ENCODE measurements at places on chromosomes 3 and 15.

- DNase-seq: no peak
Observed at GRCh38 chr15:80070840-80071239, 11.4 kb downstream of the ZFAND6 start.

GRCh38 chr3:121710347-121710746 lies 39.2 kb downstream of the GOLGB1 start:
- DNase-seq: no peak

DNA sequence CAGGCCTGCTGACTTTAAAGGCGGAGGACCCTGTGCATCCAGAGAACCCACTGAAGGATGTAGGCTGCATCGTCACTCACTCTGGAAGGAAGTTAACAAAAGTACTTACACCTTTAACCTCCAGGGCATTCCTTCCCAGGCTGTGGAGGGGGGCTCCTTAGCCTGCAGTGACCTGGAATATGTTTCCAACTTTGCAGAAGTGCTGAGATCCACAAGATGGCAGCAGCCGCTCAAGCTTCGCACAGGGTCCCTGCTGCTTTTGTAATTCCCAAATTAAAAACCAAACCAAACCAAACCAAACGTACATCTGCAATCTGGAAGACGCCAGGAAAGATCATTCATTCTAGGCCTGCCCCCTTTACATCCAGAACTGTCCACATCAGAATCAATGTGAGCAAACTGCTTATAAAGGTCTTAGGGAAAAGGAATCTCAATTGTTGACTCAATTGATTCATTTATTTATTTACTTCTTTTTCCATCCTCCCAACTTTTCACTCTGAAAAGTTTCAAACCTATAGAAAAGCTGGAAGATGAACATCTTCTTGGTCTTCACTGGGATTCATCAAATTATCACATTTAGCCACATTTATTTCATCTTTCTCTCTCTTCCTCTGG lies 70.5 kb upstream of the KLHL25 start:
- DNase-seq: no peak

DNA sequence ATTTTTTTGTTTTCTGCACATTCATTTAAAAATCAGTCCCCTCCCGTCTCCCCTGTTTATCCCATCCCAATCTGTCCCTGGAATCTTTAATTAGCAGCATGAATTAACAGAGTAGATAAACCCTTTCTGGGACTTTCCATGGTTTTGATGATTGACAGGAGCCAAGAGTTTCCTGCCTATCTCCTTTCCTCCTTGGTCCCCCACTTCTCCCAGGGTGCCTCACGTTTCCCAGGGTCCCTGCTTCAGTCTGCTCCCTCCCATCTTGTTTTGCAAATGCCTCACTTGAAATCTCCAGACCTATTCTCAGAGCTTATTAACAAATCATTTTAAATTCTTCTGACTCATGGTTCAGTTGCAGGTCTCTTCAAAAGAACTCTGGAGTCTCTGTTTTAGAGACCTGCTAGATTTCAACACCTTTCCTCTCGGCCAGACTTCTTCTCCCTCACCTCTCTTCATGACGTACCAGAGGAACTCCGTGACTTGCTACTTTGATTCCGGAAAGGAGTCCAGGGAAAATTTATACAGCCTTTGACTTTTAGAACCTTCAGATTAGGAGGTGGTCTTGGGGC lies 238.5 kb downstream of the ITPR1 start:
- no peak for DNase-seq

GRCh38 chr15:43267439-43267838 lies 711 bp upstream of the TGM5 start:
- no peak for DNase-seq

DNA sequence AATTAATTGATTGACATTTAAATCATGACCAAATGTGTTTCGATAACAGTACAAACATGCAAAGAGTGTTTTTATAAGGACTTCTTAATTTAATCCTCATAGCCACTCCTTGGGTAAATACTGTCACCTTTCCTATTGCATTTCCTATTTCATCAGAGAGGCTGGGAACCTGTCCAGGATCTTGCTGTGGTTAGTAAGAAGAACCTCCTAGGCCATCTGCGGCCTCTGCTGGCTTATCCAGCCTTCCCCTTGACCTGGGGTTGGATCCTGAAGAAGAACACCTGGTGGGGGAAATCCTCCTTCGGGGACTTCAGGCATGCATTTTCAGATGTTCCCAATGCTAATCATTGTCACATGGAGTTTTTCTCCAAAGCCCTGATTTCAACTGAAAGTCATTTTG lies 25.5 kb downstream of the GLDN start:
- DNase-seq: no peak

- peak; percentile 87 for DNase-seq
Observed at GRCh38 chr3:50194128-50194902, 2.9 kb downstream of the GNAT1 start.

GRCh38 chr3:122564155-122564912 lies at the start of the genes DTX3L and PARP9:
Gene DTX3L, plus strand, starts transcription at chr3:122564338. Its CDS starts 89 bp downstream, at chr3:122564427.
Gene PARP9, minus strand, starts transcription at chr3:122564300. Its CDS starts 4,680 bp downstream, at chr3:122559620.
- DNase-seq: peak; percentile 82

DNA sequence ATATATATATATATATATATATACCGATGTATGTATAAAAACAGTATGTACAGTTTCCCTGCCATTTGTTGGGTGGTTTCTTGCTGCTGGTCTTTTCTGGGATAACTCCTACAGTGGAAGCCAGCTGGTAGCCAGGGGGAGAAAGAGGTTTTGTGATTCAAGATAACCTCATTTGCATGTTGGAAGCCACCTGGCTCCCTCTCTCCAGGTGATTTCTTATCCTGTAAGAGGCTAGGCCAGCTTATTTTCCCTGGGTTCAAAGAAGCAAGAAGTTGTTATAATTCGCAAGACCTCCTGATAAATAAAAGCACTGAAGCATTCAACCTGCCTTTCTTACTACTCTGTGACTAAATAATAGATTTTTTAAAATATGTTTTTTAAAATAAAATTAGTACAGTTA lies 443.3 kb downstream of the VGLL3 start:
- no peak for DNase-seq

DNA sequence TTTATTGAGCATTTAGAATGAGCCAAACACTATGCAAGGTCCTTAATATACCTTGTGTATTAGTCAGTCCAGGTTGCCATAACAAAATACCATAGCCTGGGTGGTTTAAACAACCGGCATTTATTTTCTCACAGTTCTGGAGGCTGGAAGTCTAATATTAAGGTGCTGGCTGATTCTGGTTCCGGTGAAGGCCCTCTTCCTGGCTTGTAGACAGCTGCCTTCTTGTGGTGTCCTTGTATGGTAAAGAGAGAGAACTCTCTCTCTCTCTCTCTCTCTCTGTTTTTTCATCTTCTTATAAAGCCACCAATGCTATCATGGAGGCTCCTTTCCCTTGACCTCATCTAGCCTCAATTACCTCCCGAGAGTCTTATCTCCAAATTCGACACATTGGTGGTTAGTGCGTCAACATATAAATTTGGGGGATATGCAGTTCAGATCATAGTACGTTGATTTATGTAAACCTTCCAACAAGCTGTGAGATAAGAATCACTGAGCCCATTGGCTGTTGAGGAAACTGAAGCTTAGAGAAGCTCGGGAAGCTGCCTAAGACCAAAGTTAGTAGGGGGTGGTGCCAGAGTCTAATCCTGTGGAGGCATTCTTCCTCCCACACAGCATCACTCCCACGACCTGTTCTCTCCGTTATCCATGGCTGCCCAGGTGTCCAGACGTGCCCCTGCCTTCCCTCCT lies 298.0 kb upstream of the PROK2 start:
- DNase-seq: no peak

DNA sequence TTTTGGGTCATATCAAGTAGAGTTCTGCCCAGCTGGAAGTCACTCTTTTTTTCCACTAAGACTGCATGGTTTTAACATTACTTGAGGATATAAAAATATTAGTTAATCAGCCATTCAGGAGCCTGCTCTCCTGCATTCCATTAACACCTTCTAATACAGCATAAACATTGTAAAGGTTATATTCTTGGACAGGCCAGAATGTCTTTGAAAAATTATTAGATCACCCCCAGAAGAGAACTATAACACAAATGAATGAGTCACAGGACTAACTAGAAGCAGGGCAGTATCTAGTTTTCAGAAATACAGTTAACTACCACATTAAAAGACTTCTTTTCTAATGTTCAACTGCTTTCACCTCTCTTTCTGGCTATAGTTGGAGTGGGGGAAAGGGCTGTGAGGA lies 80.9 kb downstream of the THBS1 start:
- DNase-seq: no peak

DNA sequence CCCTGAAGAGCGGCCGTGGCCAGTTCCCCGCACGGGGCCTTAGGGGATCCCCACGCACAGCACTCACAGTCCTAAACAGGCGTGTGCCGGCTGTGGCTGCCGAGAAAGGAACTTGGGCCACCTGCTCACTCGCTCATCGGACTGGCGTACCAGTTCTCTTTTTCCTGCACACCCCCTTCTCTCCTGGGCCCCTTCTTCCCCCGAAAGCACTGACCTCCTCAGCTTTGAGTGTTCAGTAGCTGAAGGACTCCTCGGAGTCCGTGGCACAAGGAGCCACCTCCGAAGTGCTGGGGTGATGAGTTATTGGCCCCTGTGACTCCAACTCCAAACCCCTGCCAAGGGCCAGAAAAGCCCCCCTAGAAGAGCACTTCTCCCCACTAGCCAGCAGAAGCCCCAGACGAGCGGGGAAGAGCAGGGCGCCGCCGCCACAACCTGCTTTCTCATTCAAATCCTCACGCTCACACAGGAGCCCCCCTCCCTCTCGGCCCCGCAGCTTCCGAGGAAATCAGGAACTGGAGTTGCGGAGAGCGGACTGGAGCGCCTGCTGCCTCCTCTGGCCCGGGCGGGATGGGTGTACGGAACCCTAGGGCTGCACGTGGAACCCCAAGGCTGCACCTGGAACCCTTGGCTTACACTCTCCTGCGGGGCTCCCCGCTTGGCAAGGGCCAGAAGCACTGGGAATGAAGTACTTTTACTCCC lies at the start of gene PLCH1:
PLCH1 (minus strand) TSS at position 446 of the 699 bp plus-strand sequence. CDS start 40,847 bp downstream, outside the sequence.
- DNase-seq: peak; percentile 21

GRCh38 chr3:131329774-131330173 lies 51.8 kb upstream of the NUDT16 start:
- DNase-seq: no peak

GRCh38 chr3:88267441-88267840 lies 117.7 kb downstream of the C3orf38 start:
- no peak for DNase-seq

DNA sequence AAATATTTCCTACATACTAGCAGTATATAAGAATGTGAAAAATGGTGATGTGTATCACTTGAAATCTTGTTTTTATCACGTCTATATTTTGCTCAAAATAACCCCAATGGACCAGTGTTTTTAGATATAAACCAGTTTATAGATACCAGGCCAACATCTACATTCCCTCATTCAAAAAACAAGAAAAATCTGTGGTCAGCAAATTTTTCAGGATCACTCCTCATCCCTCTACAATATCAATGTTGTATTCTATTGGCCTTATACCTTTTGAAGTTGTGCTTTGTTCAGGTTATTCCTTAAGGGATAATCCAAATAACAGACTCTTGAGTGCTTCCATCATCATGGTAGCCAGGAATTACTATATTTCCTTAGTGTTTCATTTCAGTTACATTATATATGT lies 332.9 kb upstream of the ARRDC4 start:
- DNase-seq: no peak

DNA sequence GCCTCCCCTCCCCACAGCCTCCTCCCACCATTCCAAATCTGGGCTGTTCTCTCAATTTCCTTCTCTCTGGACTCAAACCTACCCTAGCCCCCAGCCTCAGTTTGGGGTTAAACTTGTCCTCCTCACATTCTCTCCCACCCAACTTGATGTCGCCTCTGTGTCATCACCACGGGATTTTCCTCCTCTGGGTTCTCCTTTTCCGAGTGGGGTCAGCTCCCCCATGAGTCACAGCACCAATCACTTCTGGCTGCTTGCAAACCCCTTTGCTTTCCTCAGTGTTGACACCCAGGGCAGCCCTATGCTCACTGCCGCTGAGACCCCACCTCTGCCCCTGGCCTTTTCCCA lies 451 bp downstream of the CCR5AS start:
- DNase-seq: no peak

DNA sequence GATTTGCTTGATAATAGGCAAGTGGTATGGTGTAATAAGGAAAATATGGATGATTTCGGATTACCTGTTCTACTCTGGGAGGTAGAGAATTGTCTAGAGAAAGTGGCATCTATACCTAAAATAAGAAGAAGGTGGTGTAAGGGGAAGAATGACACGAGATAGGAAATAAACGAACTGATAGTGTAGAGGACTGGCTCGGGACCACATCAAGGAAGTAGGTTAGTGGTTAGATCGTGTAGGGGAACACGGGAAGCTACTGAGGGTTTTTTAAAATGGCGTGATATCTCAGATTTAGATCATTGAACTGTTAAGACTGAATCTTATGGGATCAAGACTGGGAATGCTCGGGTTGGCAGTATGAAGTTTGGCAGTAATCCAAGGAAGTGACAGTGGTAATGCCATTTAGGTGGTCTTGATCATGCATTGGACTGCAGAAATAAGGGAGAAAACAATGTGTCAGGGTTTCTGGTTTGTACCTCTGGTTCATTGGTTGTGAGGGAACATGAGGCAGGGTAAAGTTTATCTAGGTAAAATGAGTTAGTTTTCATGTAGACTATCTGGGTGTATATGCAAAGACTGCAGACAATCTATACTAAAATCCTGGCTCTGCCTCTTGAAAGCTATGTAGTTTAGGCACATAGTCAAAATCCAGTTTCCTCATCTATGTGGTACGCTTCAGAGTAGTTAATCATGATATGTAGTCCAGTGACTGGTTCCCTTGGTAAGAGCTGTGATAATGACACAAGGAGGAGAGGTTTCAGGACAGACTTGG lies 7.4 kb downstream of the RPL14 start:
- no peak for DNase-seq

DNA sequence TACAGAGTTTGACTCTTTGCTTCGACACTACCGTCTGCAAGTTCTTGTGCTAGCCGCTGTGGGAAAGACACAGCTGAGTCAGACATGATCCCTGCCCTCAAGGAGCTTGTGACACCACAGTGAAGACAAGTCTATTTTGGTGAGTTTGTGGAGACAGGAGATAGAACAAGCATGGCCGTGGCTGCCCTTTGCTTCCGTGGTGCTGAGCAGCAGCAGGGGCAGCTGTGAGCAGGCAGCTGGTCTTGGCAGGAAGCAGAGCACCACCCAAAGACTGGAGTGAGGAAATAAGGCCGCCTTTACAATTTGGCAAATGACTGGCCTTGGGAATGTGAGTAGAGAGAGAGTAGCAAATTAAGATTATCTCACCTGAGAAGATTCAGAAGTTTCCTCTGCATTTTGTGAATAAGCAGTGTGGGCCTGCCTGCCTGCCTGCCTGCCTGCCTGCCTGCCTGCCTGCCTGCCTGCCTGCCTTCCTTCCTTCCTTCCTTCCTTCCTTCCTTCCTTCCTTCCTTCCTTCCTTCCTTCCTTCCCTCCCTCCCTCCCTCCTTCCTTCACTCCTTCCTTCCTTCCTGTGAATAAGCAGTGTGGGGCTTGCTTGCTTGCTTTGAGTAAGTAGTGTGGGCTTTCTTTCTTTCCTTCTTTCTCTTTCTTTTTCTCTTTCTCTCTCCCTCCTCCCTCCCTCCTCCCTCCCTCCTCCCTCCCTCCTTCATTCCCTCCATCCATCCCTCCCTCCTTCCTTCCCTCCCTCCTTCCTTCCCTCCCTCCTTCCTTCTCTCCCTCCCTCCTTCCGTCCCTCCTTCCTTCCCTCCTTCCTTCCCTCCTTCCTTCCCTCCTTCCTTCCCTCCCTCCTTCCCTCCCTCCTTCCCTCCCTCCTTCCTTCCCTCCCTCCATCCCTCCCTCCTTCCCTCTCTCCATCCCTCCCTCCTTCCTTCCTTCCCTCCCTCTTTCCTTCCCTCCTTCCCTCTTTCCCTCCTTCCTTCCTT lies 1.6 kb upstream of the GCNT3 start:
- no peak for DNase-seq

GRCh38 chr3:128577711-128578110 lies 72.9 kb downstream of the RPN1 start:
- DNase-seq: no peak

- no peak for DNase-seq
Observed at GRCh38 chr3:136277634-136278033, 27.5 kb downstream of the PCCB start.

All from GM06990 (cell line).